ENCODE measurements at places on chromosomes 6 and 20.
A peak's percentile ranks its signal among the peaks of the same experiment; 100 is the strongest.

- no peak for DNase-seq
These were observed 78.7 kb downstream of the PLCB4 start for GRCh38 chr20:9147547-9148024.

DNA sequence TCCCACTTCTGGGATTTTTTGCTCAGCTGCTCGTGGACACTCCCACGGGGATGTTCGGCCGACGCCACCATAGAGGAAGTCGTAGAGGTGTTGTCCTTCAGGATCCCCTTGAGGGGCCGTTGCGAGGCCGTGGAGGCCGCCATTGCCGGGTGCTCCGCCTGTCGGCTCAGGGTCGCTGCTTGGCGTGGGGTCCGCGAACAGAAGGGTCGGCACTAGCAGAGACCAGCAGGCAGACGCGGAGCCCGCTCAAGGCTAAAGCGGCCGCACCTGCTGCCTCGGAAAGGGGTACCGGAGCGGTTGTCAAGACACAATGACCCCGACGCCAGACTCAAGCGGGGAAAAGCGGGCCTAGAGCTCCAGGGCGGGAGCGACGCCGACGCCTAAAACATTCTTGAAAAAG, 25.7 kb downstream of the PSMB9 start:
- no peak for DNase-seq

GRCh38 chr20:47876311-47877088, 91.2 kb upstream of the SULF2 start:
- no peak for DNase-seq

DNA sequence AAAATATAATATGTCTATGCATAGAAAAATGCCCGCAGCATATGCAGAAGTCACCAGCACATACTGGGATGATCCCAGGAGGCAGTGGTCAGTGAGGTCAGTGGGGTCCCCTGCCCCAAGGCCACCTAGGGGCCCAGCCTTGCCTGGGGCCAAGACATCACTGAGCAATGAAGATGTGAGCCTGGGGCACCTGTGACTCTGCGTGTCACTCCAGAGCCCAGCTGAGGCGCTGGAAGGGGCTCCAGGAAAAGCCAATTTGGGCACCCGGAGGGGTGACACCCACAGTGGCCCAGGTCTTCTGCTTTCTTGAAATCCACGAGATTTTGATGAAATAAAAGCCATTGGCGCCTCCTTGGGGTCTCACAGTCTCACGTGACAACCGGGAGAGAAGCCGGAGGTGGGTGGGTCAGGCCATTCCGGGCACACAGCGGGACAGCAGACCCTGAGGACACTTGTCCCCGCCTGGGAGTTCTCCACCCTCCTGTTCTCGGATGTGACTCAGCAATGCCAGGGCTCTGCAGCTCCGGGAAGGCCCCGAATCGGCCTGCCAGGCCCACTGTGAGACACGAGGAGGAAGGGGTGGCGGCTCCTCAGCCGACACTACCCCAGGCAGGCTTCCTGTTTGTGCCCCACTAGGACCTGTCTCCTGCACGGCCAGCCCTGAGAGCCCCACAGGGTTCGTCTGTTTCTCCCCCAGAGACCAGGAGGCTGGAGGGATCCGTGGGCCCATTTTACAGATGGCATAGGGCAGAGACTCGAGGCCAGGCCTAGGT, 24.4 kb upstream of the SLCO4A1 start:
- no peak for DNase-seq

DNA sequence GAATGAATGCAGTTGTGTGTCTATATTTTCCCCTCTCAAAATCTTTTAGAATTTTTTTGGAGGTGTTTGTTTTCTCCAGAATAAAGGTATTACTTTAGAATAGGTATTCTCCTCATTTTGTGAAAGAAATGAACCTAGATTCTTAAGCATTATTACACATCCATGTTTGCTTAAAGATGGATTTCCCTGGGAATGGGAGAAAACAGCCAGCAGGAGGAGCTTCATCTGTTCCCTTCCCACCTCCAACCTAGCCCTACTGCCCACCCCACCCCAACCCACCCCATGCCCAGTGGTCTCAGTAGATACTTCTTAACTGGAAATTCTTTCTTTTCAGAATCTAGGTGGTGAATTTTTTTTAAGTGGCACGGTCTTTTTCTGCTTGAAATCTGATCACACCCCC, 127.8 kb downstream of the CD109 start:
- DNase-seq: no peak

DNA sequence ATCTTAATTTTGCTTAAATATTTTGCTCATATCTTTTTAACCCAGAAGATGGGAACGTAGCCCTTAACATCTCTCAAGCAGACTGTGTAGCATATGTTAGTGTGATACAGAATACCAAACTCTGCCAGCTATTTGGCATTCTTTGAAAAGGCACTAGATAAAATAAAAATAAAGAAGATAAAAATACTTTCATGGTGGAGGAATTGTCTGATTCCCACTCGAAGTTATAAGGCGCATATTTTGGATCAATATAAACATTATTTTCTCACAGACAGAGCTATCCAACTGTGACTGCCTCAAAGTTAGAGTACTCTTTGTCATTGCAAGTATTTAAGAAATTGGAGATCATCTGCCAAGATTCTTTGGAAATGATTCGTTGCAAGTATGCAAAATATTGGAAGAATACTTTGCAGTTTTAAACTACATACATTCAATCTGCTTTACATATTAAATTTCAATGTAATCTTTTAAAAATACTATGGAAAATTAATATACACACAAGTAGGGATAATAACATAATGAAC, 10.8 kb upstream of the EEF1E1 start:
- DNase-seq: no peak

- peak; percentile 62 for DNase-seq
These were observed 693 bp downstream of the HLA-F start for GRCh38 chr6:29723666-29724588.

- DNase-seq: no peak
These were observed 15.2 kb downstream of the RNF8 start for GRCh38 chr6:37368961-37369320.

GRCh38 chr20:44479643-44480042, 4.0 kb downstream of the TTPAL start:
- DNase-seq: no peak

DNA sequence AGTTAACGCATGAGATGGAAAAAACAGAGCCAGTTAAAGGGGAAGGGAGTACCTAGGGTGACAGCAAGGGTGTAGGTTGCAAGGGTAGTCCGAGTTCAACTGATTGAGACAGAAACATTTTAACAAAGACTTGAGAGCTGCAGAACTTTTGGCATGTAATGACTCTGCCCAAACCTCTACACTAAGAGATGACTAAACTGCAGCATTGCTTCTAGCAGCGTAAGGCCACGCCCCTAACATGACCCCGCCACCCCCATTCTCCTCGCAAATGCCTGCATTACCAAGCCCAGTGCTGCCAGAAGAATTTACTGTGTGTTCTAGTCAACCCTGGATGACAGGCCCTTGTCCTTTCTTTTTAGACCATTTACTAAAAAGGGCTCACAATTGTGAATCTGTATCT, 6.3 kb upstream of the HINT3 start:
- DNase-seq: no peak

All from activated CD8-positive, alpha-beta memory T cell treated with anti-CD3 and anti-CD28 coated beads for 48 hours (primary cell).